ENCODE measurements at places on chromosomes 4 and X.

GRCh38 chr4:138320831-138321230 is 78.7 kb upstream of the SLC7A11 start:
- no peak for DNase-seq

DNA sequence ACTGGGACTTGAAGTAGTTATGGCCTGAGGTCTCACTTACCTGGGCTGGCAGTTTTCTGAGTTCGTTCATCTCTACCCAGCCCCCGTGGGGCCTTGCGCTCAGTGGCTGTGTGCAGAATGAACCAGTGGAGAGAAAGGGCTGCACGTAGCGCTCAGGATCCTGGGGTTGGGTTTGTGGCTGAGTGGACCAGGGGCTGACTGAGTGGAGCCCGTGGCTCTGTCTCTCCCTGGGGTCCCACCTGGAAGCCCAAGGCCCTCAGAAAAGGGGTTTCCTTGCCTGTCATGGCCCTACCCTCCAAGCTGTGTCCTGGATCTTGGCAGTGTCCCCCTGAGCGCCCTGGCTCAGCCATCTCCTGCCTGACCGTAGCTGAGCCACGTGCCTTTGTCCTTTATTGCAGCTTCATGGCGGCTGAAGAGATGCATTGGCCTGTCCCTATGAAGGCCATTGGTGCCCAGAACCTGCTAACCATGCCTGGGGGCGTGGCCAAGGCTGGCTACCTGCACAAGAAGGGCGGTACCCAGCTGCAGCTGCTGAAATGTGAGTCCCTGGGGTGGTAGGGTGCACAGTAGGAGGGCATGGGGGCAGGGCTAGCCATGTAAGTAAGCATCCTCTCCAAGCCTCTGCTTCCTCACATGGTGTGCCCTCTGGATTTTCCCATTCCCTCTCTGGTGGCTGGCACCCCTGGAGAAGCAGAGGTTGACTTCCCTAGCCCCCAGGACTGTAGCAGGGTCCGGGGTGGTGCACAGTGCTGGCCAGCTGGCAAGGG is 23.2 kb upstream of the ADD1 start:
- no peak for DNase-seq

DNA sequence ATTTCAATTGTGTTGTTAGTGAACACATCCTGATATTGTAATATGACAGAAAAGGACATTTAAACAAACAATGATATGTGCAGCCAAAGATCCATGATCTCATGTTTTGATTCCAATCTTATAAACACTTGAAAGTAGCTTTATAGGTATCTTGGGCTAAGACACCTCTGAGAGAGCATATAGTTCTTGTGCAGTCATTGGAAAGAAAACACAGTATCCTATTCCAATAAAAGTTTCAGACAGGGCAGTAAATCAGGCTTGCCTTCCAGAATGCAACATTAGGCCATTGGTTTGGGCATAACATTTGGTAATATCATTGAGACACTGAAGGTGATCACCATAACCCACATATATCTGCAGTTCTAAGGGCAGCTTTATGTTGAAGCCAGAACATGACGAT is 188.3 kb upstream of the HCCS start:
- DNase-seq, result no peak

GRCh38 chr4:54620773-54621172 is 37.0 kb upstream of the KIT start:
- DNase-seq, result no peak

DNA sequence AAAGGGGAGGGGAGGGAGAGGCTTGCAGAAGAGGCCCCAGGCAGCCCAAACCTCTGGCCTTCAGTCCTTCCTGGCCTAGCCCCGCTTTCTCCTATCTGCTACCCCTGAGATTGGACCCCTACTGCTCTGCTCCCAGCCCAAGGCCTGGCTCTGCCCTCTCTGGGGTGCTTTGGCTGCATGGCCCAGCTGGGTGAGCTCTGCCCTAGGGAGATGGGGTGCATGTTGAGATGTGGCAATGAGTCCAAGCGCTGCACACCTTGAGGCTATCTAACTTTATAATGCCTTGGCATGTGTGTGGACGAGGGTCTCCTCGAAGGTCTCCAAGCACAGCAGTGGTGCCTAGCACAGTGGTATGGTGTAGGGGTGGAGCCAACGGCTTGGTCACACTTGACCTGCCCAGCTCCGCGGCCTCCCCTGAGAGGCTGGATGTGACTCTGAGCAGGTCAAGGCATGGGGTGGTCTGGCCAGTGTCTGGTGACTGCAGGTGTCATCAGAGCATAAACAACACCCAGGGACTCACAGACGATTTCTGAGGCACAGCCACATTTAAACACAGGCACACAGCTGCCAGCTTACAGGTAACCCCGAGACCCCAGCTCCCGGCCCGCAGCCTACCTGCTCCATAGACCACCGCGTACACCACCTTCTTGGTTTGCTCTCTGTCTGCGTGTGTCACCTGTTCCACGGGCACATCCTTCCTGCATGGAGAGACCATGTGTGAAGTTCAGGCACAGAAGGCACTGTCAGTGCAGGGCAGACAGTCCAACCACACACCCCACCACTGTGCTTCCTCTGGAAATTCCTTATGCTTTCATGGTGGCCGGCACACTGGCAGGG is 36.3 kb downstream of the NAT8L start:
- no peak for DNase-seq

GRCh38 chr4:121799867-121800501 is 1.1 kb upstream of the EXOSC9 start:
- no peak for DNase-seq

- DNase-seq, result no peak
Observed at GRCh38 chr4:84734037-84734436, 151.1 kb downstream of the CDS1 start.

- no peak for DNase-seq
Observed at GRCh38 chr4:55498051-55498450, 48.7 kb downstream of the CLOCK start.

DNA sequence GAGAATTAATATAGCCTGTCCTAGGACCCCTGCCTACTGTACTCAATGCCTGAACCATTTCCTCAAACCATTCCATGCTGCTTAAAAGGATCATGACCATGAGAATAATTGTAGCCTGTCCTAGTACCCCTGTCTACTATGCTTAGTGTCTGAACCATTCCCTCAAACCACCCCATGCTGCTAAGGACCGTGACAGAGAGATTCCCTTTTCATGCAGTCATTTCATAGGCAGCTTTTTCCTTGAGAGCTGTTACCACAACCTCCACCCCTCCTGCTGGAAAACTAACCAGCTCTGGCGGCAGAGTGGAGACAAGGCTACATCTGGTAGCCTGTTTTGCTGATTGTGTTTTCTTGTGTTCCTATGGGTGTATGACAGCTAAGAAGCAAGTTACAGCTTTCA is 174.9 kb upstream of the SMARCAD1 start:
- no peak for DNase-seq
